ENCODE measurements at places on chromosomes 1 and 21. TPM values are rescaled to one million over a fixed set of nuclear protein-coding genes. Genes with fewer than 3 reads are reported as not detected.

GRCh38 chr1:220631238-220631815 lies 58.8 kb upstream of the C1orf115 start:
- no peak for DNase-seq
- no peak overlapping the region for H3K27ac ChIP-seq
- no peaks in the 10 kb centered on the region for H3K4me1 ChIP-seq
- H3K36me3 ChIP-seq: no peaks in the 10 kb centered on the region
- H3K27me3 ChIP-seq: no peaks in the 10 kb centered on the region
- no peak overlapping the region for H3K4me3 ChIP-seq

DNA sequence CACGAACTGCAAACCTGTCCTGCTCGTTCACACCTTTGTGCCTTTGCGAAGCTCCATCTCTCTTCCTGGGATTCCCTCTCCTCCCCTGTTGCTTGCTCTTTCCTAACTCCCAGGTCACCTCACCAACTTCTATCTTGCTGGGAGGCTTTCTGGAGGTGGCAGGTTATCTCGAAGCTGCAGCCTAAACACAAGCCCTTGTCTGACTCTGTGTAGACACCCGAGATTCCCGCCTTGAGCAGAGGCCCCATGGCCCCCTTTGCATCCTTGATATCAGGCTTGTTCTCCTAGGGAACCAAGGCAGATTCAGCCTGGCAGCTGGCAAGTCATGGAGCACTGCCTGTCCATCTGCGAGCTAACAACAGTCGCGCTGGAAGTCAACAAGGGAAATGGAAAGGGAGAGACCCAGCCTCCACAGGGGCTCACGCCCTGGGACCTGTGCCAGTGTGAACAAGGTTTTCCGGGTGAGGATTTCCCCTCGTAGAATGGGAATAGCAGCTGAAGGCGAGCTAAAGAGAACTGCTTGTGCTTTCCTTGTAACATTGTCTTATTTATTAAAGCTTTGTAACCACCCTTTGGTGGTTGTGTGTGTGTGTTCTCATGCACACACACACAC lies 109.5 kb upstream of the JUN start:
- no peak overlapping the region for H3K4me3 ChIP-seq
- no peaks in the 10 kb centered on the region for H3K27me3 ChIP-seq
- H3K4me1 ChIP-seq: peaks cover 12% of the 10 kb centered on the region
- H3K27ac ChIP-seq: no peak overlapping the region
- H3K36me3 ChIP-seq: no peaks in the 10 kb centered on the region

GRCh38 chr1:4709641-4710040 lies 55.2 kb downstream of the AJAP1 start:
- DNase-seq: no peak
- no peaks in the 10 kb centered on the region for H3K36me3 ChIP-seq
- H3K4me3 ChIP-seq: no peak overlapping the region
- peaks cover 13% of the 10 kb centered on the region for H3K27me3 ChIP-seq
- H3K27ac ChIP-seq: no peak overlapping the region

- H3K27me3 ChIP-seq: no peaks in the 10 kb centered on the region
- H3K36me3 ChIP-seq: no peaks in the 10 kb centered on the region
- H3K27ac ChIP-seq: peak overlapping the region; percentile 1
- no peak for DNase-seq
- H3K4me1 ChIP-seq: no peaks in the 10 kb centered on the region
Observed at GRCh38 chr21:37339552-37339939, 27.0 kb upstream of the DYRK1A start.

GRCh38 chr1:200550367-200550766 lies 70.2 kb downstream of the KIF14 start:
- no peak for DNase-seq
- no peak overlapping the region for H3K27ac ChIP-seq
- H3K36me3 ChIP-seq: no peaks in the 10 kb centered on the region
- H3K4me3 ChIP-seq: no peak overlapping the region

DNA sequence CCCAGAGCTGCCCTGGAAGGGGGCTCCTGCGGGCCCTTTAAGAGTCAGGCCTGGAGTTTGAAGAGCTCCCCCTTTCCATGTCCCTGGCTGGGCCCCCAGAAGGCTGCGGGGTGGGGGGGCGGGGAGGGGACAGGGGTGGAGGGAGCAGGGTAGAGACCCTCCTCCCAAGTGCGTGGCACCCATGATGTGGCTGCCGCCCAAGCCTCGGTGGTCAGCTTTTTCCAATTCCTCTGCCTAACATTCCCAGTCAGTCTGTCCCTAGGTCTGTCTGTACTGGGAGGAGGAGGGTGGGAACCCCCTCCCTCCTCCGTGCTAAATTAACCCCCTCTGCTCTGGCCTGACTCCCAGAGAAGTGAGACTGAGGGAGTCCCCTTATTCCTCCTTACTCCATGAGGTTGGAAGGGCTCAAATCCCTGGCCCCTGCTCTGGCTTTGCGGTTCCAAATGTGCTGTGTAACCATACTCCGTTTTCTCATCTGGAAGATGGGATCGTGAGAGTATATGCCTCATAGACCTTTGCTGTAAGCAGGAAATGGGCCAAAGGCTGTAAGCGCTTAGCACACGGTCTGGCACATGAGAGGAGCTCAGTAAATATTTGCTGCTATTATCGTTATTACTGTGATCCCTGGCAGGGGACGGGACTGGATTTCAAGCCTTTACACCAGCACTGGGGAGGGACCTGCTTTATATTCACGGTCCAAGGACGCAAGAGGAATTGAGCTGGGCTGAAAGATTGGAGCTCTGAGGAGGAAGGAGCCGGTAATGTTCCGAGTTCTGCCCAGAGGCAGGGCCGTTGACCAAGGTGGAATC lies 658 bp upstream of the COL16A1 start:
- H3K4me3 ChIP-seq: peak overlapping the region; percentile 33
- peak overlapping the region; percentile 84 for H3K27ac ChIP-seq
- H3K27me3 ChIP-seq: no peaks in the 10 kb centered on the region
- DNase-seq: peak; percentile 72

DNA sequence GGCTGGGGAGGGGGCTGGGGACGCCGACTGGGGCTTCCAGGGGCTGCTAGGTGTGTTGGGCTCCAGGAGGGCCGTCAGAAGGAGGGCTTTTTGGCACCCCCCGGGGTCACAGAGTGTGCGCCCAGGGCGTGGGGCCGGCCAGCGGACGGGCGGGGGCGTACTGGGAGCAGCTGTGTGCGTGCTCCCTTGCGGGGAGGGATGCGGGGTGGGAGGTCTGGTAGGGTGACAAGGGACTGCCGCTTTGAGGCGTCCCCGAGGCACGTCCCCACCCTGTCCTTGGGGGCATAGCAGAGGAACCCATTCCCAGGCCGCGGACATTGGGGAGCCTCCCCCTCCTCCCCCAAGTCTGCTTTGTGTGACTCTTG lies 1.1 kb downstream of the FOXO6 start:
- no peak for DNase-seq
- peak overlapping the region; percentile 56 for H3K4me3 ChIP-seq
- H3K27me3 ChIP-seq: no peaks in the 10 kb centered on the region
- H3K4me1 ChIP-seq: peaks cover 19% of the 10 kb centered on the region
- H3K36me3 ChIP-seq: no peaks in the 10 kb centered on the region

GRCh38 chr1:51294566-51295184 lies 35.7 kb downstream of the TTC39A start:
- H3K4me3 ChIP-seq: no peak overlapping the region
- no peaks in the 10 kb centered on the region for H3K27me3 ChIP-seq
- no peak overlapping the region for H3K27ac ChIP-seq
- H3K4me1 ChIP-seq: no peaks in the 10 kb centered on the region
- no peak for DNase-seq
- no peaks in the 10 kb centered on the region for H3K36me3 ChIP-seq

DNA sequence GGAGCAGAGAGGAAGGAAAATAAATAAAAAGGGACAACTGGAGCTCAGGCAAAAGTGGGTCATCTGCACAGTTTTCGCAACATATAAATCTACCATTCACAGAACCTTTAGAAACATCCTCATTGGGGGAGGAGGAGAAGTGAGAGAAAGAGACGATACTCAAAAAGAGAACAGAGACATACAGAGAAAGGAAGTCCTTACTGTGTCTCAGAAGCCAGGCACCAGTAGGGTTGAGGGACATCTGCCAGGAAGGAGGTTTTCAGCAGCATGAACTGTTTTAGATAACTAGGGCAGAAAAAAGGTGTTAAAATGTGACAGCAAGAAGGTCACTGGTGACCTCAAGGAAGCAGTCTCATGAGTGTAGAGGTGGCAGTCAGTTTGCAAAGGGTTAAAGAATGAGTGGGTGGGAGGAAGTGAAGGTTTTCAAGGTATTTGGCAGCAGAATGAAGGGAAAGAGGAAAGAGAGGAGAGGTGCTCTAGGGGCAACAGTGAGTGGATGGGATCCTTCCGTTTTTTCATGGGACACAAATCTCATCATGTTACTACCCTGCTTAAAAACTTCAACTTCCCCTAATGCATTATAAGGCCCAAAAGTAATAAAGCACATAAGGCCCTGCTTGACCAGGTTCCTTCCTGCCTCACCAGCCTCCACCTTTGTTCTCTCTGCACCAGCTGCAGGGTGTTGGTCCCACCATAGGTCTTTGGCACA lies 9.5 kb downstream of the JAK1 start:
- H3K27ac ChIP-seq: no peak overlapping the region
- no peaks in the 10 kb centered on the region for H3K27me3 ChIP-seq
- no peaks in the 10 kb centered on the region for H3K36me3 ChIP-seq

DNA sequence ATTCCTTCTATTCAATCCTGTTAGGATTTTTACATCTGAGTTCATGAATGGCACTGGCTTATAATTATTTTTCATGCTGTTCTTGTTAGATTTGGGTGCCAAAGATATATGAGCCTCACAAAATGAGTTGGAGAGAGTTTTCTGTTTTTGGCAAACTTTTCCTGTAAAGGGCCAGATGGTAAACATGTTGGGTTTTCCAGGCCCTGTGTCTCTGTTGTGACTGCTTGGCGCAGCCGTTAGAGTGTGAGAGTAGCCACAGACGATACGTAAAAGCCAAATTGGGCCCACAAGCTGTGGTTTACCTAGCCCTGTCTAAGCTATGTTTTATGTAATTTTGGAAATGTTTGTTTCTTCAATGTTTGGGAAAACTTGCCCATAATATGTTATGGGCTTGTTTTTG lies 15.6 kb upstream of the CA6 start:
- no peaks in the 10 kb centered on the region for H3K27me3 ChIP-seq
- H3K4me3 ChIP-seq: no peak overlapping the region
- H3K27ac ChIP-seq: no peak overlapping the region

DNA sequence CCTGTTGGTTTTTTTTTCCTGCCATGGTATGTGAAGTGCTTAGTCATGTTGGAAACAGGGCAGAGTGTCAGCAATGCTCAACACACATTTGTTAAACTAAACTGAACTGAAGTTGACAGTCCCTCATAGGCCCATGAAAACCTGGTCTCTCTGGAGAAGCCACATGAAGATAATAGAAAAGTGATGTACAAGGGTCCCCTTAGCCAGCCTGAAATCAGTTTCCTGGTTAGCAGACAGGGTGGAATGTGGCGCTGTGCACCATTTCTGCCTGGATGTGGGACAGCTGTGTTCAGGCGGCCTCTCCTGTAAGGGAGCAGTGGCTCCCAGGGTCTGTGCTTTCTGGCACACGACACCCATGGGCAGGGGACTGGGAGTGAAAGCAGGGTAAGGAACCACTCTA lies 9.9 kb upstream of the CHI3L1 start:
- no peaks in the 10 kb centered on the region for H3K27me3 ChIP-seq
- no peak for DNase-seq
- no peaks in the 10 kb centered on the region for H3K36me3 ChIP-seq

DNA sequence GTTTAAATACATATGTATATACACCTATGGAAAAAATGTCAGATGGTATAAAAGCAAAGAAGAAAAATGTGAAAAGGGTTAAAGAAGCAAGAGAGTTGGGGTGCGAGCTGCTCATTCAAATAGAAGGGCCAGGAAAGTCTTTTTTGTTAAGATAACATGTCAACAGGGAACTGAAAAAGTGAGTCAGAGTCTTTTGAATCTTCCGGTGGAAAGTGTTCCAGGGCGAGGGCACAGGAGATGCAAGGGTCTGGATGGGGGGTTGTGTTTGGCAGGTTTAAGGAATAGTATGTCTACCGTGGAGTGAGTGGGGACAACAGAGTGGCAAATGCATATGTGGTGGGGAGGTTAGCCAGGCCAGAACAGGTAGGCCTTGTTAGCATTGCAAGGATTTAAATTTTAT lies 22.2 kb upstream of the GNG12 start:
- no peaks in the 10 kb centered on the region for H3K27me3 ChIP-seq
- H3K4me3 ChIP-seq: no peak overlapping the region
- H3K4me1 ChIP-seq: no peaks in the 10 kb centered on the region
- H3K27ac ChIP-seq: no peak overlapping the region
- DNase-seq: no peak
- no peaks in the 10 kb centered on the region for H3K36me3 ChIP-seq

DNA sequence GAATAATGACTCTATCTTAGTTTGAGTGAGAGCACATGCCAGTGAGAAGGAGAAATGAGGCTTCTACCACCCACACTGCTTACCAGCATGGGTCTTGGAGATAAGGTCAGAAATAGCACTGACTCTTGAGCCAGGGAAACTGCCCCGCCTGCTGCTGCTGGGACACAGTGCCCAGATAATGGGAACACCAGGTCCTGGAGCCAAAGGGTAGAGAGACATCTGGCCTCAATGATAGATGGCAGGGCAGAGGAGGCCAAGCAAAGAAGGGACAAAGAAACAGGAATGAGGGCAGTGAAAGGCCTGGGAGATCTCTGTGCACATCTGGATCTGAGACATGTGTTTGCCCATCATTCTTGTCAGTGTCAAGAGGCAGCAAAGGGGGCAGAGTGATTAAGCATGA lies 97.4 kb downstream of the MIS18A start:
- no peak overlapping the region for H3K27ac ChIP-seq
- H3K36me3 ChIP-seq: no peaks in the 10 kb centered on the region
- no peak for DNase-seq
- H3K4me1 ChIP-seq: no peaks in the 10 kb centered on the region

DNA sequence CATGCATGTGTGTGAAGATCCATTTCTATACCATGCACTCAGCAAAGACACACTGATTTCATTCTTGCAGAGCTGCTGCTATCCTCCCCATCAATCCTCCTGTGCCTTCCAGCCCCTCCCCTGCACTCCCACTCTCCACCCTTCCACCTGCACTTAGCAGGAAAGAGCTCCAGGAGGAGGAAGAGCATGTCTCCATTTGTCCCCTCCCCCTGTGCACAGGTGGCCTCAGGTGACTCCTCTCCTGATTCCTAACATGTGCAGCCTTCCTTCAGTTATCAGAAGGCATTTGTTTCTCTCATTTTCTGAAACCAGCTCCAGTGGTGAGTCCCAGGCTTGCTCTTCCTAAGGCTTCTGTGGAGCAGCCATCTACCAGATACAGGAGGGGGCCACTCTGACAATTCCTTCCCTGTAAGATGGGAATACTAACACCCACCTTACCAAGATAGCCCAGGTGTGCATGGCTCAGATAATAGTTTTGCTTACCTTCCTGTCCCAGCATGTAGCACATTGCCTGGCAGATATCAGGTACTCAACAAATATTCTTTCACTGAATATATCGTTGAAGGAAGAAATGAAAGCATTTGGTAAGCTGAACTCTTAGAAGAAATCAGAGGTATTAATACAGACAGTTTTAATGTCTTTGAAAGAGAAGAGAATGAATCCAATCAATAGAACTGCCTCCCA lies 21.9 kb upstream of the FAM3B start:
- H3K27ac ChIP-seq: no peak overlapping the region
- no peak for DNase-seq
- no peaks in the 10 kb centered on the region for H3K36me3 ChIP-seq

TMEM81 gene
- total RNA-seq: 2.2 TPM

CD101 gene
- 1.1 TPM for total RNA-seq

CFHR1 gene
- total RNA-seq: not detected

GAS5 gene
- 162 TPM for total RNA-seq

NUF2 gene
- 4.0 TPM for total RNA-seq
